DND-41 (cell line): ENCODE measurements at places on chromosomes 11 and 22.

DNA sequence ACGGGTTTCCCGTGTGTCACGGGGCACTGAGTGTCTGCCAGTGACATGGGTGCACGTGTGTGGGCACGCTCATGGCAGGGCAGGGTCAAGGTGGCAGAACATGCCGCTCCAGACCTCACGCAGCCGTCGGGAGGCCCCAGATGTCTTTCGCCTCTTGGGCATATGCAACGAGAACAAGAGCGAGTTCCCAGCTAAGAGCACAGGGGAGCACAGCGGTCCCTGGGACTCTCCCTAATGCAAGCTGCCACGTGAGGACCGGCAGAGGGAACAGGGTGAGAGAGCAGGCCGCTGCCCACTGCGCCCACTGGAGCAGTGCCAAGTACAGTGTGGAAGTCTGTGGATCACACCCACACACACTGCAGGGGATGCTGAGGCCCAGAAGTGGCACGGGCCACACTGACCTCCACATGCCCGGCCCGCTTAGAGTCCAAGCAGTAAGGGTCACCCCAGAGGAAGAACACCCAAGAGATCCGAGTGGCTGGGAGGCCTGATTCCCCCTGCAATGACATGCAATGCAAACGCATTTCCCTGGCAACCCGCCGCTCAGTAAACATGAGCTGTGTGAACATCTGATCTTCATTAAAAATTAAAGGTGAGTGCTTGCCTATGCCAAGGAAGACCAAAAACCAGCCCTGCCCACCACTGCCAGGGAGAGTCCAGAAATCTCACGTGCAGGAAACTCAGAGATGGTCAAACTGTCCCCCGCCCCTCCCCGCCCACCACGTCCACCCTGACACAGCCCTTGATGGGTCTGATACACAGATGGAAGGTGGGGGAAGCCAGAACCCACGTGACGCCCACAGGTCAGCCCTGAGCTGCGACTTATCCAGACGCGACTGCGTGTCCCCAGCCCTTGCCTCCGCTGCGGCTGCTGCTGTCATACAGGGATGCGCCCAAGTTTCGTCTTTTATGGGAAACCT is 11.7 kb downstream of the CERK start:
- DNase-seq = no peak
- H3K27ac ChIP-seq = no peak overlapping the region
- no peaks in the 10 kb centered on the region for H3K27me3 ChIP-seq

DNA sequence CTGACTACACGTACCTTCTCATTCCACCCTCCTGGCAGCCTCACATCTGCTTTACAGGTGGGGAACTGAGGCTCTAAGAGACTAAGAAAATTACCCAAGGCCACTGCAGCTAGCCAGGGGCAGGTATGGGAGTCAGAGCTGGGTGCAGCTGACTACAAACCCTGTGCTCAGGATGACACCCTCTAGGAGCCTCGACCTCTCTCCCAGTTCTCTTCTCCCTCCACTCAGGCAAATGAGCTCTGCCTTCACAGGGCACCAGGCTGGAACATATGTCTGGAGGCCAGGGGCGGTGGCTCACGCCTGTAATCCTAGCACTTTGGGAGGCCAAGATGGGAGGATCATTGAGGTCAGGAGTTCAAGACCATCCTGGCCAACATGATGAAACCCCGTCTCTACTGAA is 4.0 kb downstream of the SYT12 start:
- H3K4me1 ChIP-seq = peaks cover 17% of the 10 kb centered on the region
- H3K27me3 ChIP-seq = peaks cover 15% of the 10 kb centered on the region
- DNase-seq = no peak
- no peak overlapping the region for H3K27ac ChIP-seq
- no peaks in the 10 kb centered on the region for H3K36me3 ChIP-seq

DNA sequence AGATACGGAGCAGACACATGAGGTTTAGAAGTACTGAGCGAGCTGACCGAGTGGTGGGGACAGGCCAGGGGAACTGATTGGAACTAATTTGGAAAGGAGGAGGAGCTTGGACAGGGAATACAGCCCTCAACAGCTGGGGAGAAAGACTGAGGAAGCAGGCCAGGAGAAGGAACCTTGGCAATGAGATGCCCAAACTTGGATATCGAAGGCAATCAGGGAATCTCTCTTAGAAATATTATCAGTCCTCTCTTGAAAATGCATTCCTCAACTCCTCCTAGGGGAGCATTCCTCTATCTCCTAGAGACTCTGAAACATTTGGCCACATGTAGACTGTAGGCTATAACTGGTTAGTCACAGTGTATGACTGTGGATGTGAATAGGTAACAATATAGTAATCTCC is 284.6 kb downstream of the GUCY1A2 start:
- no peak overlapping the region for H3K27ac ChIP-seq
- H3K27me3 ChIP-seq = no peaks in the 10 kb centered on the region
- DNase-seq = no peak
- H3K4me1 ChIP-seq = no peaks in the 10 kb centered on the region

- H3K27me3 ChIP-seq = peaks cover 37% of the 10 kb centered on the region
- no peaks in the 10 kb centered on the region for H3K4me1 ChIP-seq
- no peak overlapping the region for H3K4me3 ChIP-seq
- DNase-seq = no peak
- no peaks in the 10 kb centered on the region for H3K36me3 ChIP-seq
Measured at GRCh38 chr11:116727990-116728389, 44.8 kb downstream of the BUD13 start.

DNA sequence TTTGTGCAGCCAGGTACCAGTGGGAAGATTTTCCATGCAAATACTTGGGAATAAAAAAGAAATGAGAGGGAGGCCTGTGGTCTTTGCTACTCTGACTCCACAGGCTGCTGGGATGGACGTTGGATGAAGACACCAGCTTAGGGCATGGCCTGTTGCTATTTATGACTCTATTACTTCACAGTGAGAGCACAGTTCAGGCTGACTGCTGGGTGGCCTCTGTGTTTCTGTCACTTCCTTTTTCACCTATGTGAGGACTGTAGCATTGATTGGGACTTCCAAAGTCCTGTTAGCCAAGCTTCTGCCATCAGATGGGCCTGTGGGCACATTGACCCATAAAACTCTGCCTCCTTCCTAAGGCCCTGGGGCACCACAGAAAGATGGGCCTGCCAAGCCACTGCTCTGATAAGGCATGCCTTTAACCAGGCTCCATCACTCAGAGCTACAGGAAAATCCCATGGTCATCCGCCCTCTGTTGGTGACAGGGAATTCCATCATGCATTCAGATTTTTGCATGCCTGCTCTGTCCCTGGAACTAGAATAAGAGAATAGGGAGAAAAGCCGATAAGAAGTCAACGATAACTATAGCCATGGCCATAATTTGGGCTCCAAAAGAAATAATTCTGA is 64.6 kb downstream of the KCNJ1 start:
- H3K36me3 ChIP-seq = peaks cover 83% of the 10 kb centered on the region
- no peak overlapping the region for H3K4me3 ChIP-seq
- no peaks in the 10 kb centered on the region for H3K4me1 ChIP-seq

DNA sequence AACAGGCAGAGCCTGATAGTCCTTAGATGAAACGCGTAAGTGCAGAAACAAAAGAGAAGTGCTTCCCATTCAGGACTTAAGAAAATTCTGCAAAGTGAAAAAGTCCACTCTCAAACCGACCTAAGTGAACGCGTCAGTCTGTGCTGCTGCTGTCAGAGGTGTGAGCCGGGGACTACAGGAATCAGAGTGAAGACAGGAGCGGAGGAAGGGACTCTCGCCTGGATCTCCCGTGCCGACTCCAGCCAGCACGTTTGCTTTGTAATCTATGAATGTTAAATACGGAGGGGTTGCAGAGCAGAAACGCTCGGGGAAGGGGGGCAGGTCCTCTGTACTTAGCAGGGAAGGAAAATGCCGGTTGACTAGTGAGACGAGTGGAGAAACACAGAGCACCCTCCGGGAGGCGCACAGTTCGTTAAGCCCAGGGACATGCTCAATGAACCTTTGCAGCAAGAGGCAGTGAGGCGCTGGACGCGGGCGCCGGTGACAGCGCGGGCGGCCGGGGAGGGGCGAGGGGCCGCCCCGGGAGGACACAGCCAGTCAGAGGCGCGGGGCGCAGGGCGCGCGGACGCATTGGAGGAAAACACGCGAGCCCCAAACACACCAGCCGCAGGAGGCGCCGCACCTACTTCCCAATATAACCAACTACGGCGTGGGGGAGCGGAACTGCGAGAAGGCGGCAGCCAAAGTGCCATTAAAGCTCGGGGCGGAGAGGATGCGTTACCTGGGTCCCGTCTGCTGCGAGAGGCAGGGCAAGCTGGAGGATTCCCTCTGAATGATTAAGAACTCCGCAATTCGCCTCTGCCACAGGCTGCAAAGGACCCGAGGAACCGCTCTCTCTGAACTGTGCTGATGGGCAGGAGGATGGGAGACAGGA is at the start of gene CNTN5:
CNTN5 (plus strand) TSS at position 598 of the 874 bp plus-strand sequence.
- no peaks in the 10 kb centered on the region for H3K27me3 ChIP-seq
- H3K27ac ChIP-seq = no peak within 1 kb of the TSS
- no peaks in the 10 kb centered on the region for H3K4me1 ChIP-seq
- no peak for DNase-seq
- no peaks in the 10 kb centered on the region for H3K36me3 ChIP-seq
